Hindlimb muscle (tissue), 1 donor: ENCODE measurements at places on chromosomes 7 and 10. TPM values are rescaled to one million over a fixed set of nuclear protein-coding genes. Genes with fewer than 3 reads are reported as not detected.

GRCh38 chr10:119377958-119378736 is 164.4 kb downstream of the RGS10 start:
- no peak for DNase-seq

GRCh38 chr7:20786779-20787659 is at the start of gene SP8:
Gene SP8 (minus strand): TSS chr7:20786886. CDS start chr7:20786798, 88 bp downstream.
- DNase-seq, result no peak

- DNase-seq, result no peak
Measured at GRCh38 chr10:65708057-65708456, 1217.8 kb upstream of the LRRTM3 start.

DNA sequence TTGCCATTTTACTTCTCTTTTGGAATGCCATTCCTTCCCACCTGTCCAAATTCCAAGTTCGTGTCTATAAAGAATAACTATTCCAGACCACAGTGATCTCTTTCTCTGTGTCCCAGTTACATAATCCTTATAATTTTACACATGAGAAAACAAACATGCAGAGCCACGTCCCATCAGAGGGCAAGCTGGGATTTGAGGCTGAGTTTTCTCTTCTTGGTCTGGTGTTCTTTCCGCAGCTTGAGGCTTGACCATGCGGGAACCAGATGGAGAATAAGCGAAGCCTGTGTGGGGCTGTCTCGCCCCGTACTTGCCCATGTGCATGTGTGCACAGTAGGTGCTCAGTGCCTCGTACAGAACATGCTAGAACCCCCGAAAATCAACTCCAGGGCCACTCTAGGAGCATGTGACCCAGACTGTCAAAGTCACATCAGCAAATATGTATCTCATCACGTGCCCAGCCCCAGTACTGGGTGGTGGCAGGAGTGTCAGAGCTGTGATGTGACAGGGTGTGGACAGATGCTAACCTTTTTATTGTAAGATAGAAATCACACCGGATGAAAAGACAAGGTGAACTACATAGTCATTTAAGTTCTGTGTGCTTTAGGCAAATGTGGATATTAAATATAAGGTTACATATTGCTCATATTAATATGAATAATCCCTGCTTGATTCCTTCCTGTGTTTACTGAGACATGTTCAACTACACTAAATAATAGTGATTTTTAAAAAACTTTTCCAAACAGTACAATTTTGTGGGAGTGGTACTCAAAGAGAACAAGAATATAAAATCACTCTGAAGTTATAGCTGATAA is 3.2 kb downstream of the INSIG1 start:
- DNase-seq, result no peak

DNA sequence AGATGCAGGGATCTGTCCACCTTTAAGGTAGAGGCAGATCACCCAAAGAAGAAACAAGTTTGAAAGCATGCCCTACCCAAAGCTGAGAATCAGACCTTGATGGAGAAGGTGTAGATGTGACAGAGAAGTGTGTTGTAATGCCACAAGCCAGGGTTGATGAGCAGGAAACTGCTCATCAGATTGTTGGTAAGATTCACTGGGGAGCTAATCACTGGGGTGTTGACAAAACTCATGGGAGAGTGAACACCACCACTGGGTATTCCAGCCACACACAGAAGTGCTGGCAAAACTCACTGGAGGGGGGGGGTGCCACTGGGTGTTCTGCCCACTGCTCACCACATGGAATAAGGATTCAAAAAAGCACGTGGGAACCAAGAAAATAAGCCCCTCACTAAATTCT is 95.2 kb downstream of the IQUB start:
- DNase-seq, result no peak

GRCh38 chr10:68989317-68989990 is 851 bp downstream of the KIFBP start:
- no peak for DNase-seq

- no peak for DNase-seq
Measured at GRCh38 chr10:33652870-33653269, 318.4 kb upstream of the NRP1 start.

DNA sequence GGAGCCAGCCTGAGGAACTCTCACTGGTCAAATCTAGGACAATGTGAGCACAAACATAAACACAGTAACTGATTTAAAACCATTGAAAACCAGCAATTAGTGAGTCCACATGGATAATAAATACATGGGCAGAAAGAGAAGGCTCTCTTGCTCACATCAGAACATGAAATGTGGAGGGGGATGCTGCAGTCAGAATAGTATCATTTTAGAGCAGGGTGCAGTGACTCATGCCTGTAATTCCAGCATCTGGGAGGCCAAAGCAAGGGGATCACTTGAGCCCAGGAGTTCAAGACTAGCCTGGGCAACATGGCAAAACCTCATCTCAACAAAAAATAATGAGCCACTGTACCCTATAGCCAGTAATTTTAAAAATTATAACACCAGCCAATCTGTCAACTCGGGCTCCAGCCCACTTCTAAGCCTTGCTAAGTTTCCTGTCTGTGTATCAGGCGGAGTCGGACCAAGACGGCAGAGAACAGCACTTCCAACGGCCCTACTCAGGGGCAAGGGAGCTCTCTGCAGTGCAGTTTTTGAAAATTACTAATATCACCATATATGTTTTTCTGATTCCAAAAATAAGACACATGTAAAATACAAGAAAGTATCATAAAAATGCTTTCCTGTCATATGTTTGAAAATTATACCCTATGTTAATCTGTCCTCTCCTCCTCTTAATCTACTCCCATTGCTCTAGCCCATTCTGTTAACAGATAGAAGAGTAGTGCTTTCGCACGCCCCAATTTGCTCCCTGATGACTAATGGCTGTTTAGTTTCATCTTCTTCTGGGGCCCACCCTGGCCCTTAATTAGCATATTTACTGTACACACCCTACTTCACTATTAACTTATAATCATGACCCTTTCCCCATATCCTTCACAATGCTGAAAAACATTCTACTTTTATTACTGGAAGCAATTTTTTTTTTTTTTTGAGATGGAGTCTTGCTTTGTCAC is 17.1 kb downstream of the URGCP start:
- no peak for DNase-seq

- DNase-seq, result no peak
Measured at GRCh38 chr7:84939888-84940287, 247.0 kb downstream of the SEMA3D start.

DNA sequence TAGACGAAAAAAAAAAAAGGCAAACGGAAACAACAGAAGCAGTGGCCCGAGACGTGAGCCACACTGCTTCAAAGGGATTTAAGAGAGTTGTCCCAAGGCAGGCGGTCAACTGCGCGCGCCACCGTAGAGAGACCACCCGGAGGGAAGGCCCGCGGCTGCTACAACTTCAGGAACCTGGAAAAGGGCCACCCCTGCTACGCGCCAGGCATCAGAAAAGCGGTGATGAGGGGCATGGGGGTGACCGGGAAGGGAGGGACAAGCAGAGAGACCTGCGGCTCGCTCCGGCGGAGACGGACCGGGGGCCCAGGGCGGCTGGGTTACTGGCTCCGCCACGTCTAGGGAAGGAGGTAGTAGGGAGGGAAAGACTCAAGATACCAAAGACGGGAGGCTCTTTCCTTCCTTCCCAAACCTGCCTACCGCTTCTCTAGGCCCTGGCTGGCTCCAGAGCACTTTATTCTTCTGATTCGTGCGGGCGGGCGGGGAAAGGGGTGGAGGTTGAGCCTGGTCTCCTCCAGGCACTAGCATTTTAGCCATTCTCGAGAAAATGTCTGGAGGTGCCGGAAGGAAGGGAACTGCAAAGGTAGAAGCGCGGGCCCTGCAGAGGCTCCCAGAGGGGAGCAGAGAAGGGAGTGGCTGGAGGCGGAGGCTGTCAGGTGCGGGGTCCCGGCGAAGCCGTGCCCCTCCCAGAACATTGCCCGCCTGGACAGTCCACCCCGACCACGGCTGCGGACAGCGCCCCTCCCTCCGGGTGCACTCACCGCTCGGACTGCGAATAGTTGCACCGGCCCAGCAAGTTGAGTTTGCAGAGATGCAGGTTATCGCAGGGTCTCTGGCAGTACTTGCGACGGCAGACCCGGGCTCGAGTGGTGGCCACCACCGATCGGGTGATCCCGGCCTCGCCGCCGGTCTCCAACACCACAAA is 993 bp downstream of the ZC3HAV1 start:
- DNase-seq, result peak; percentile 38

- no peak for DNase-seq
Measured at GRCh38 chr10:26571655-26572054, 125.8 kb upstream of the PDSS1 start.

- DNase-seq, result peak; percentile 37
Measured at GRCh38 chr10:62610649-62611229, 193.8 kb upstream of the ADO start.

KCND2 gene
- 0.83 TPM for polyA plus RNA-seq

ADAM12 gene
- polyA plus RNA-seq, result 18.6 TPM

EPDR1 gene
- polyA plus RNA-seq, result 102 TPM

SPAM1 gene
- not detected for polyA plus RNA-seq

C10orf62 gene
- not detected for polyA plus RNA-seq

MALRD1 gene
- 1.4 TPM for polyA plus RNA-seq

TNS3 gene
- polyA plus RNA-seq, result 24.9 TPM

NPSR1 gene
- 0.14 TPM for polyA plus RNA-seq
